A549 treated with ZK216348 at 1 μM for 4 hours (cell line): ENCODE measurements at places on chromosomes 2 and 18. TPM values are rescaled to one million over a fixed set of nuclear protein-coding genes. Genes with fewer than 3 reads are reported as not detected.

Gene SLC5A7
- not detected in 5 replicates for total RNA-seq

Gene BCL11A
- 0.07 to 0.78 TPM (median 0.51 TPM) in 3 of 5 replicates, not detected in the others for total RNA-seq

Gene TOGARAM2
- total RNA-seq: 0.24 to 0.60 TPM (median 0.31 TPM) in 4 of 5 replicates, not detected in the other

Gene NCKAP5
- 0.79 to 1.4 TPM (median 1.1 TPM) in 5 replicates for total RNA-seq

Gene RAB11FIP5
- 26.8 to 37.4 TPM (median 35.3 TPM) in 5 replicates for total RNA-seq

Gene FAM228A
- total RNA-seq: not detected in 5 replicates

Gene SCN2A
- 0.04 TPM in 1 of 5 replicates, not detected in the others for total RNA-seq

Gene D2HGDH
- total RNA-seq: 4.0 to 13.0 TPM (median 10.3 TPM) in 5 replicates

Gene TXNDC2
- total RNA-seq: 0.15 to 0.34 TPM (median 0.17 TPM) in 5 replicates

Gene ZNF521
- not detected in 5 replicates for total RNA-seq

Gene WDSUB1
- total RNA-seq: 7.3 to 9.1 TPM (median 8.0 TPM) in 5 replicates

Gene TMEM169
- total RNA-seq: 0.25 to 0.66 TPM (median 0.42 TPM) in 5 replicates

Gene SLC11A1
- 0.16 to 0.66 TPM (median 0.16 TPM) in 5 replicates for total RNA-seq

Gene FOXD4L1
- 0.25 to 0.50 TPM (median 0.28 TPM) in 5 replicates for total RNA-seq

Gene RNU2-63P
- not detected in 5 replicates for total RNA-seq

Gene MEP1B
- 0.09 TPM in 1 of 5 replicates, not detected in the others for total RNA-seq

Gene C2orf78
- total RNA-seq: not detected in 5 replicates

Gene SKOR2
- total RNA-seq: not detected in 5 replicates

Gene SH3RF3
- 0.28 to 0.63 TPM (median 0.49 TPM) in 5 replicates for total RNA-seq

Gene DCDC2C
- total RNA-seq: 0.77 TPM in 1 of 5 replicates, not detected in the others
